H54 (cell line): ENCODE measurements at places on chromosomes 4 and X.
A peak's percentile ranks its signal among the peaks of the same experiment; 100 is the strongest.

- DNase-seq, result no peak
Measured at GRCh38 chr4:1736812-1737211, 15.5 kb downstream of the TACC3 start.

- no peak for DNase-seq
Measured at GRCh38 chr4:83074086-83074704, 39.2 kb downstream of the COPS4 start.

DNA sequence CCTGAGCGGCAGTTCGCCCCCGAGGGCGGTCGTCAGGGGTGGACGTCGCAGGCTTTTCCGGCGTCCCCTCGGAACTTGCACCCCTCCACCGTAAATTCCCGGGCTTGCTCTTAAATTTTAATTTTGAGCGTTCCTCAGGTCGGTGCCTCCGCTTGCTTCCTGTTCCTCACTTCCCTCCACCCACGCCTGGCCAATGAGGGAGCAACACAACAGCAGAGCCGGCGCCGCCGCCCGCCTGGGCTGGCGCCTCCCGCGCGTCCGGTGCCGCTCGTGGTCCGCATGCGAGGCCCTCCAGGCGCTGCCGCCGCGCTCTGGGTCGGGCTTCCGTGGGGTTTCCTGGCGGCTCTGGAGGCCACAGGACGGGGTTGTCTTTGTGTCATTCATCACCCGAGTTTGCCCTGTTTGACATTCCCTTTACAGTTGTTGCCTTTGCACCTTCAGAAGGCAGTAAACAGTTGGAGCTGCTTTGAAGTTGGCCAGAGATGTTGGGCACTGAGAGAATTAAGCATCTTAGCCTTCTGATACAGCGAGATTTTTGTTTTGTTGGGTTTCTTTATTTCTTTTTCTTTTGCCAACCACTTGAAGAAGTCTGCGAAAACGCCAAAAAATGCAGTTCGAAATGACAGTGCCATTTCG is 692 bp downstream of the SPCS3 start:
- DNase-seq, result peak; percentile 39

DNA sequence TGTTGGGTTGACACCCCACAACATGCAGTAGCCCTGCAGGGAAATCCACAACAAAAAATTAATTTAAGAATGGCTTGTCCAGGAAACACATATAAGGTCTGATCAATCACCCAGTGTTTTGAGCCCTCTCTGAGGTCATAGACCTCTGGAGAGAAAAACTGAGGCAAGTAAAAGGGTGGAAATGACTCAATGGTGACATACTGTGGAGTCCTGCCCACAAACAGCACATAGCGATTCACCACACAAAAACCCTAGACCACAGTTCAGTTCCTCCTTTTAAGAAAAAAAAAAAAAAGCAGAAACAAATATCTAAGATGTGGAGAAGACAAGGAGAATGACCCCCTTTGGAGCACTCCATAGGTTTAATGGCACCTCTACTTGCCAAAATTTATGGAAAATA is 2691.0 kb downstream of the PCDH7 start:
- DNase-seq, result no peak

- DNase-seq, result no peak
Measured at GRCh38 chr4:166088576-166088975, 215.5 kb downstream of the TLL1 start.

DNA sequence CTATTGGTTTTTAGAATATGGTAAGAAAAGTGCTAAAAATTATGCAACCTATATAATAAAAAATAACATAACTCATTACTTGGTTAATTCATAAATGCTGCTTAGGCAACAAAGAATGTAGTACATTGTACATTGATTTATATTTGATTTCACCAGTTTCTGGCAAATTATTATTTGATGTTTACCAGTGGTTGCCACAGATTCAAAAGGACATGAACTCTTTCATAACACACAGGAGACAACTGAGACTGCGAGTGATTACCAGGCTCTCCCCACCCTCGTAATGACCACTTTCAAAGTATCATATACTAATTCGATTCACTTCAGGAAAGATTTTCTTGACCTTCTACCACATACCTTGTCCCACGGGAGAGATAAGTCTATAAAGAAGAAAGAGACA is 158.5 kb downstream of the NR3C2 start:
- no peak for DNase-seq

GRCh38 chrX:153882086-153882498 is 3.9 kb downstream of the L1CAM start:
- DNase-seq, result peak; percentile 68

DNA sequence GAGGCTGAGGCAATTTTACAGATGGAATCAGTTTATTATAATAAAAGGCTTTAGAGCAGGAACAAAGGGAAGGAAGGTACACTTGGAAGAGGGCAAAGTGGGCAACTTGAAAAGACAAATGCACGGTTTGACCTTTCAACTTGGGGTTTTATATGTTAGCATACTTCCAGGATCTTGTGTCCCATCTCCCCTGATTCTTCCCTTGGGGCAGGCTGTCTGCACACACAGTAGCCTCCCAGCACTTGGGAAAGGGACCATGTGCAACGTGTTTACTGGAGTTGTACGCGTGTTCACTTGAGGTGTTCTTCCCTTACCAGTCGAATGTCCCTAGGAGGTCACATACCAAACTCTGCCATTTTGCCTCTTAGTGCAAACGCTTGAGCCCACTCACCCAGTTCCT is 7.3 kb downstream of the PPA2 start:
- DNase-seq, result no peak

DNA sequence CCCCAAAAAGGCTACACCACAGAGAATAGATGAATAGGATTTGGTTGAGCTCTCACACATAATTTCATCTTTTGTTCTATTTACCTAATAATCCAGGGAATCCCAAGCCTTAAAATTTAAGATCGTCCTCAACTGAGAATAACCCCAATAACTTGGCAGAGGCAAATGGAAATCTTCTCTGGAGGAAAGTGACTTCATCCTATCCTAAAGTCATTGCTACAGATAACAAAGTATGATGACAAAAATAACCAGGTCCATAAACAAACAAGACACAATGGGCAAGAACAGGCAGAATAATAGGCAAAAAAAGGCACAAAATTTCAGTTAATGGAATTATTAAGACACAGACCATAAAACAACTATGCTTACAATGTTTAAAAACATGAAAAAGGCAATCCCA is 177.3 kb upstream of the STK26 start:
- DNase-seq, result no peak

- DNase-seq, result no peak
Measured at GRCh38 chr4:159105761-159106243, 2.9 kb downstream of the RAPGEF2 start.

DNA sequence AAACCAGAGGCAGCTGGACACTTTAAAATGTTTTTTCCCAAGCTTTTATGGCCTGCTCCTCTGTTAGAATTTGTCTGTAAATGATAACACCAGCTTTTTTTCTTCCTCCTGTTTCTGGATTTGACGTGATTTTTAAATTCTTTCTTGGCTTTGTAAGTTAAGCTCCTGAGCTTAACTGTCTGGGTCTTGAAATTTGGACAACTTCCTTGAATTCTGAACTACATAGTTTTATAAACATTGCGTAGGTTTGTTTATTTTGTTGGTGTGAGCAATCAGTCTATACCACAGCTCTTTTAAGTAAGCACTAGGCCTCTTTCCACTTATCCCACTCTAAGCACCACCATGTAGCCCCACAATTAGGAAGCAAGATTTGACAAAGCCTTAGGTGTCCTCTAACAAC is 144.4 kb upstream of the GUCY1A1 start:
- DNase-seq, result no peak

DNA sequence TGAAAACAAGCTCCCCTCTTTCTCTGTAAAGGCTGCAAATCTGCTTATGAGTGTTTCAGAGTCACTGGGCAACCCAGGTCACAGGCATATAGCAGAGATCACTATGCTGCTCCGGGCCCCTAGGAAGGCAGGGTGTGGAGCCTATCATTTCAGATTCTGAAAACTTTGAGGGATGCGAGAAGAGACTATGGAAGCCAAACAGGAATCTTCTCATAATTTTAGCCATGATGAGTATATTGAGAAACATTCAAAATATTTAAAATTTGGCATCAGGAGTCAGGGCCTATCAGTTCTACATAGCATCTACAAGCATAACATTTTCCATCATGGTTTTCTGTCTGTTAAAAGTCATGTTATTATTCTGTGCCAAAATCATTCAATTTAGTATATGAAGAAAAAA is 61.7 kb upstream of the ATXN3L start:
- no peak for DNase-seq

DNA sequence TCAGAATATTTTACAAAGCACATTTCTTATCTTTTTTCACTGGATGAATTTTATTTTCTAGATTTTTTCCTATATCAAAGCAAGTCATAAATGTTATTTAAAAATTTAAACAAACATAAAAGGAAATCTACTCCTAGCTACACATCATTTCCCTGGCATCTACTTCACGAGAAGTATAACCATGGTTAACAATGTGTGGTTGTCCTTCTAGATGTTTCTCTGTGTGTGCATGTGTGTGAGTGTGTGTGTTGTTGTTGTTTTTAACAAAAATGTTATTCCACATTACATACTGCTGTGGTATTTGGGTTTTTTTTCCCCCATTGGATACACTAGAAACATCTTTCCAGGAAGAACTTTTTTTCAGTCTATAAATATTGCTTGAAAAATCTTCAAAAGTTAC is 103.1 kb downstream of the CHIC2 start:
- no peak for DNase-seq

DNA sequence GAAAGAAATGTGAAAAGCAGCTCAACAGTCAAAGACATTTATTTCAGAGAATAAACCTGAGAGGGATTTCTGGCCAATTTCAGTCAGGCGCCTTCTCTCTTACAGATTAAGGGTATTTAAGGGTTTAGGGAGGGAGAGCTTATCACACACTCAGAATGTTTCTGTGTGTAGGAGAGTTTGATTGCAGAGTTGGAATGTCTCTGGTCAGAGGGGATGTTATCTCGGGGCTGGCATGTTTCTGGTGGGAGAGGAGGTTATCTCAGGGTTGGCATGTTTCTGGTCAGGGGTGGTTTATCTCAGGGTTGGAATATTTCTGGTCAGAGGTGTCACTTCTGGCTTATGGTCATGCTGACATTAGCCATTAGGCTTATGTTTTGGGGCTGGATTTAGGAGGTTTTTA is 1920.5 kb upstream of the PCDH7 start:
- no peak for DNase-seq

GRCh38 chr4:148151806-148152205 is 290.4 kb downstream of the NR3C2 start:
- DNase-seq, result no peak

GRCh38 chr4:891747-892146 is 40.4 kb downstream of the GAK start:
- peak; percentile 15 for DNase-seq

DNA sequence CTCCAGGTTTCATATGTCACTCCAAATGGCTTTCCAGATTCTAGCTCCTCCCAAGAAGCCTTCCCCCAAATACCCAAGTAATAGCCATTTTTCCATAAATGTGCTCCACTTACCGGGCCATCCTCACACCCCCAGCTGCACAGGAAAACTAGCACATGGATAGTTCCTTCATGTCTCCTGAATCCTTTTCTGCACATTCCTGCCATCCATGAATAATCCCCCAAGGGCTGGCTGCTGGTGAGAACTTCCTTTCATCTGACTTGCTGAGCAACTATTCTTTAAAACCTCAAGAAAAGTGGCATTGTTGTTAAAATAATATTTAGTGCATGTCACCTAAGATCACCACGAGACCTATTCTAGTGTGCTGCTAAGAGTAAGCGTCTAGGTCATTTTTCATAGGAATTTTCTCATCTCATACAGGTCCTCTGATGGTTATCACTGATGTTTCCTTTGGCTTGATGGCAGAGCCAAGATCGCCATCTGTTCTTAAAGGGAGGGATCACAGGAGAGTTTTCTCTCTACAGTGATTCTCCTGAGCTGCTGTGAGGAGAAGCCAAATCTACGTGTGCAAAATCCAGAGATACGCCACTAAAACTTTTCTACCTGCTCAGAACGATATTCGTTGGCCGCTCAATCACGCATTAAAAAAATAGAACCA is 71.3 kb downstream of the MAP3K15 start:
- no peak for DNase-seq

DNA sequence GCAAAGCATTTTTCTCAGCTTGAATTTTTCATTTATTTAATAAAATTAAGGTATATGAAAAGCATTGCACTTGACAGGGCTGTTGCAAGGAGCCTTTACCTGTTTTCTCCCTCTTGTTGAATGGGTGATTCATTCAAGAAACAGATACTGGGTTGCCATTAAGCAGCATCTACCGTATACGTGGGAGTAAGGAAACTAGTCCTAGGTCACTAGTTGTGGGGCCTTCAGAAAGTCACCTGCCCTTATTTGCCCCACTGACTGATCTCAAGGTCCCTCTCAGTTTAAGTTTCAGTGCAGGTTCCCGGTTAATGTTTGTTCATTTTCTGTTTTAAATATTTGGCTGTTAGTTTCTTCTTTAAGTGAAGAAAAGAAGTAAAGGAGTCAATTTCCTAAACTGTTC is 34.0 kb downstream of the LHFPL1 start:
- DNase-seq, result no peak

DNA sequence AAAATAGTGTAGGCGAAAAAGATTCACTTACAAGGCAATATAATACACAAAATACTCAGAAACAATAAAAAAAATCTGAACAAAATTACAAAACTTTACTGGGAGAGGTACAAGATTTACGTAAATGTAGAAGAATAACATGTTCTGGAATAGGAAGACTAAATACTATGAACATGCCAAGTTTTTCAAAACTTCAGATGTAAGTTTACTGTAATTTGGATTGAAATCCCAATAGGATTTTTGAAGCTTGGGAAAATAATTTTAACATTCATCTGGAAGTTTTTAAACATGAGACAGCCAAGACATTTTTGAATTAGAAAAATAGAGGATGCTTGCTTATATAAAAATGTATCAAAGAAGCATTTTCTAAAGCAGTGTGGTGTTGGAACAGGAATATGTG is 30.5 kb upstream of the CT83 start:
- no peak for DNase-seq

GRCh38 chr4:72702948-72703347 is 133.9 kb upstream of the ADAMTS3 start:
- no peak for DNase-seq

GRCh38 chr4:40553995-40554394 is 75.7 kb downstream of the RBM47 start:
- DNase-seq, result no peak

DNA sequence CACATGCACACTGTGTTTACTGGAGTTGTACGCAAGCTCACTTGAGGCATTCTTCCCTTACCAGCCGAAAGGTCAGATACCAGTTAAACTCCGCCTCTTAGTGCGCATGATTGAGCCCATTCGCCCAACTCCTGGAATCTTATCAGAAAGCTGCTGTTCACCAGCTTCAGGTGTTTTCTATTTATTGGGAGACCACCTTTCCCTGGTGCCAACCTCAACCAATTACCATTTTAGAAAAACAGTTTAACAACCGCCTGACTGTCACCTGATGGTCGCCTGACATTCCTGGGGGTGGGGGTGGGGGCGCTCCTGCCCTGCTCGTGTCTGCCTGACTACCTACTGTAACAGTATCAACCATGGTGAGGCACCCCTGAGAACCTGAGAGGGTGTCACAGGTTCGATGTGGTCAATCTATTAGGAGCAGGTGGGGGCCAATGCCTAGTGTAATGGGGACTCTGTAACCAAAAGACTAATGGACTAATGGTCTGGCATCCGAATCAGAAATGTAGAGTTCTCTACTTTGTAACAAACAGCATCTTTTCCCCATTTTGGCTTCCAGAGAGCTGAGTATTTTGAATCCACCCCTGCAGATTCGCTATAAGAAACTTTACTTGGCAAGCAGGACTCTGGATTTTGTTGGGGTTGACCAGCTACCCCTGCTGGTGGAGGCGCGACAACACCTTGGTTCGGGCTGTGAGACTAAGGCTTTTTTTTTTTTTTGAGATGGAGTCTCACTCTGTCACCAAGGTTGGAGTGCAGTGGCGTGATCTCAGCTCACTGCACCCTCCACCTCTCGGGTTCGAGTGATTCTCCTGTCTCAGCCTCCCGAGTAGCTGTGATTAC is 58.2 kb upstream of the ZNF157 start:
- DNase-seq, result peak; percentile 5

- peak; percentile 18 for DNase-seq
Measured at GRCh38 chr4:77308843-77309242, 151.8 kb downstream of the CCNG2 start.
